ENCODE measurements at places on chromosomes 2 and 18.

DNA sequence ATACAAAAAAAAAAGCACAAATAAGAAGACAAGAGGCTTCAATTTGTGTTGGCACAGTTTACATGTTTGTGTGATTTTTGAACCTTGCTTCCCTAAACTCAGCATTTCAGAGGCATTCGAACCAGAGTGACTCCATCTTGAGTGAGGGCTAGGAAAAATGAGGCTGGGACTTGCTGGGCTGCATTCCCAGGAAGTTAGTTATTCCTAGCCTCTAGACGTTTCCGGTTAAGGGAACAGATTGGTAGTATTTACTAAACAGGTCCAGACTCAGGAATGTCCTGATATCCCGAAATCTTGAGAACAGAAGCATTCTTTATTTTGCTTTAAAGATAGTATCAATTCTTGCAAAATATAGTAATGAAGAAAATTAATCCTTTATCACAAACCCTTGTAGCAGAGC is 46.7 kb downstream of the RIT2 start:
- no peak for DNase-seq

GRCh38 chr2:3491716-3492474 is 27.4 kb downstream of the ADI1 start:
- DNase-seq: no peak

- DNase-seq: no peak
These were observed 60.8 kb downstream of the ST6GAL2 start for GRCh38 chr2:106825161-106825560.

GRCh38 chr2:72340665-72341064 is 193.0 kb upstream of the CYP26B1 start:
- no peak for DNase-seq

DNA sequence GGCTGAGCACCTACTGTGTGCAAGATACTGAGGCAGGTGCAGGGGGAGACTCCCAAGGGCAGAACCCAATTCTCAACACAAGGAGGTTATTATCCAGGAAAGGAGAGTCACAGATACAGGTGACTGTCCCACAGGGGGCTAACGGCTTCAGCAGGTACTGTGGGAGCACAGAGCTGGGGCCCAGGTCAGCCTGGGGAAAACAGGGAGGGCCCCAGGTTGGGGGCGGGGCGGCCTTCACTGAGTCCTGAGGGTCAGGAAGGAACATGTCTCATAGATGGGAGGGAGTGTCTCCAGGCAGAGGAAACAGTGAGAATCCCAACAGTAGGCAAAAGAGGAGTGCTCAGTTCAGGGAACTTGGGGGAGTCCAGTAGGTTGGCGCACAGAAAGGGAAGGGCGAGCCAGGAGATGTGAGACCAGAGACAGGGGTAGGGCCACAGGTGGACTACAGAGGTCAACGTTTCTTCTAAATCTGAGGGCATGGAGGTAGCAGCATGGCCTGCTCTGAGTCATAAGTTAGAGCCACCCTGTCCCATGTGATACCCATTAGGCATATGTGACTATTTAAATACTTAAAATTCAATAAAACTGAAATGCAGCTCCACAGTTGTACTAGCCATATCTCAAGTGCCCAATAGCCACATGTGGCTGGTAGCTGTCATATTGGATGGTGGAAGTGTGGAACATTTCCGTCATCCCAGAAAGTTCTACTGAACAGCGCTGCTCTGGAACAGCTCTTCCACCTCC is 157.2 kb downstream of the TTC32 start:
- DNase-seq: no peak

DNA sequence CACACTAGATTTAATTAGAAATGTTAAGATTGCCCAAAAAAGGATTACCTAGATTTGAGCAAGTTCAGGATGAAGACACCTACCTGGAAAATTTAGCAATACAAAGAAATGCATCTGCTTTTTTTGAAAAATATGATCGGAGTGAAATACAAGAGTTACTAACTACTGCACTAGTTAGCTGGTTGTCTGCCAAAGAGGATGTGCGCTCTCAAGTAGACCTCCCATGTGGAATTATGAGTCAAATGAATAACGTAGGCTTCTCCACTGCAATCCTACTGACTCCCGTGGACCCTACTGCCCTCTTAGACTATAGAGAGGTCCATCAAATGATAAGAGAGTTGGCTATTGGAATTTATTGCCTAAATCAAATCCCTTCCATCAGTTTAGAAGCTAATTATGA is 2.0 kb downstream of the ANKAR start:
- no peak for DNase-seq

- no peak for DNase-seq
These were observed 118.8 kb downstream of the ZNF532 start for GRCh38 chr18:58983260-58984155.

- DNase-seq: no peak
These were observed 104.7 kb upstream of the DSEL start for GRCh38 chr18:67621049-67621713.

DNA sequence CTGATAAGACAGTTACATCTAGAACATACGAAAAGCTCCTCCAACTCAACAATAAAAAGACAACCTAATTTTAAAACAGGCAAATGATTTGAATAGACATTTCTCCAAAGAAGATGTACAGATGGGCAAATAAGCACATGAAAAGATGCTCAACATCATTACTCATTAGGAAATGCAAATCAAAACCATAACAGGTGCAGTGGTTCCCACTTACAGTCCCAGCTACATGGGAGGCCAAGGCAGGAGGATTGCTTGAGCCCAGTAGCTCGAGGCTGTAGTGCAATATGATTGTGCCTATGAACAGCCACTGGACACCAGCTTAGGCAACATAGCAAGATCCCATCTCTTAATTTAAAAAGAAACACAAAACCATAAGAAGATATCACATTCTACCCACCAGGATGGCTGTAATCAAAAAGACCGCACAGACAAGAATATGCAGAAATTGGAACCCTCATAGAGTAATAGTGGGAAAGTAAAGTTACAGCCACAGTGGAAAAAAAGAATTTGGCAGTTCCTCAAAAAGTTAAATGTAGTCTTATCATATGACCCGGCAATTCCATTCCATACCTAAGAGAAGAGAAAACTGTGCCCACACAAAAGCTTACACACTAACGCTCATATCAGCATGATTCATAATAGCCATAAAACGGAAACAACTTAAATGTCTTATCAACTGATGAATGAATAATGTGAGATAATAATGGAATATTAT is 30.5 kb upstream of the ARMC9 start:
- DNase-seq: no peak

All from muscle of back (tissue), 13 donors.